Activated naive CD8-positive, alpha-beta T cell treated with anti-CD3 and anti-CD28 coated beads, Interleukin-2, amount 10 ng/mL, durations not matched to agents 7 days and 5 days (primary cell): ENCODE measurements at places on chromosomes 1 and 21. TPM values are rescaled to one million over a fixed set of nuclear protein-coding genes. Genes with fewer than 3 reads are reported as not detected.

SPTA1 gene
- not detected for total RNA-seq

TMPRSS3 gene
- 10.7 TPM for total RNA-seq

GREM2 gene
- not detected for total RNA-seq

- H3K36me3 ChIP-seq: peaks cover 2% of the 10 kb centered on the region
- DNase-seq: no peak
- H3K4me1 ChIP-seq: peaks cover 7% of the 10 kb centered on the region
- no peaks in the 10 kb centered on the region for H3K27me3 ChIP-seq
- no peak overlapping the region for H3K27ac ChIP-seq
- H3K4me3 ChIP-seq: no peak overlapping the region
Observed at GRCh38 chr1:59549066-59549837, 252.4 kb downstream of the FGGY start.

DNA sequence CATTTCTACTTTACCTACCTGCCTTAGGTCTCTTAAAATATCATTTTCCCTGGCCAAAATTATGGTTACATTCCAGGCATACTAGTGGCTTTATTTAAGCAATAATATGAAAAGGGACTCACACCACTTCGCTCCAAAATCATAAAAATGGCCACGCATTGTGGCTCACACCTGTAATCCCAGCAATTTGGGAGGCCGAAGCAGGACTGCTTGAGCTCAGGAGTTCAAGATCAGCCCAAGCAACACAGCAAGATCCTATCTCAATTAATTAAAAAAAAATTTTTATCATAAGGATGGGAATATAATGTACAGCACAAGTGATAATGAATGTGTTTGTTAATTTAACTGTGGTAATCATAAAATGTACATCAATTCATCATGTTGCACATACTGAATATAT, 65.4 kb downstream of the ARID4B start:
- H3K4me1 ChIP-seq: peaks cover 21% of the 10 kb centered on the region
- H3K36me3 ChIP-seq: peaks cover 5% of the 10 kb centered on the region
- H3K27ac ChIP-seq: no peak overlapping the region
- no peaks in the 10 kb centered on the region for H3K27me3 ChIP-seq

DNA sequence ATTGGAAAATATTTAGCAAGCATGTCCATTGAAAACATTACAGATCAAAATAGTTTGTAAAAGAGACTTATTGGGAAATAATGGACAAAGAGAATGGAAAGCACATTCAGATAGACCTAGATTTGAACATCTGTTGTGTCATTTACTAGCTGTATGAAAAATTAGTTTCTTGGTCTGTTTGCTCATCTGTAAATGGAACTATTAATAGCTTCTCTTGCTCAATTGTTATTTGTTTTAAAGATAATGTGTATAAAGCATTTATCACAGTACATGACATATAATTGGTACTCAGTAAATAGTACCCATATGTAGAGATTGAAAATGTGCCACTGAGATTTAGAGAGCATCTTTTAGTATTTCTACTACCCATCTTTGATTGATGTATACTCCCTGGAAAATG, 25.9 kb downstream of the RPAP2 start:
- no peaks in the 10 kb centered on the region for H3K27me3 ChIP-seq
- H3K27ac ChIP-seq: peak overlapping the region; percentile 92
- no peak for DNase-seq
- peaks cover 30% of the 10 kb centered on the region for H3K4me1 ChIP-seq
- peak overlapping the region; percentile 82 for H3K4me3 ChIP-seq

DNA sequence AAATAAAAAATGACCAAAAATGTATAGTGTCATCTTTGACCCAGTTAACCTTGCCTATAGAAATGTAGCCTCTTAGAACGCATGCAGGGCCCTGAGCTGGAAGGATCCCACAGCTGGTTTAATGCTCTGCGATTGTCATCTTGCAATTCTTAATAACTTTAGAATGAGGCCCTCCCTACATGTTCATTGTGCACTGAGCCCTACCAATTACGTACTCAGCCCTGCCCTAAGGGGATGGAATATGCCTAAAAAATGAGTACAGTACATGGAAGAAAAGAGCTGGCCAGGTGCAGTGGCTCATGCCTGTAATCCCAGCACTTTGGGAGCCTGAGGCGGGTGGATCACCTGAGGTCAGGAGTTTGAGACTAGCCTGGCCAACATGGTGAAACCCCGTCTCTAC, 57.8 kb upstream of the BCAR3 start:
- no peak overlapping the region for H3K4me3 ChIP-seq
- H3K27ac ChIP-seq: no peak overlapping the region
- H3K36me3 ChIP-seq: no peaks in the 10 kb centered on the region
- no peak for DNase-seq
- H3K27me3 ChIP-seq: peaks cover 4% of the 10 kb centered on the region

- no peak overlapping the region for H3K27ac ChIP-seq
- peaks cover 26% of the 10 kb centered on the region for H3K27me3 ChIP-seq
Observed at GRCh38 chr1:208332774-208333126, 88.6 kb upstream of the PLXNA2 start.

DNA sequence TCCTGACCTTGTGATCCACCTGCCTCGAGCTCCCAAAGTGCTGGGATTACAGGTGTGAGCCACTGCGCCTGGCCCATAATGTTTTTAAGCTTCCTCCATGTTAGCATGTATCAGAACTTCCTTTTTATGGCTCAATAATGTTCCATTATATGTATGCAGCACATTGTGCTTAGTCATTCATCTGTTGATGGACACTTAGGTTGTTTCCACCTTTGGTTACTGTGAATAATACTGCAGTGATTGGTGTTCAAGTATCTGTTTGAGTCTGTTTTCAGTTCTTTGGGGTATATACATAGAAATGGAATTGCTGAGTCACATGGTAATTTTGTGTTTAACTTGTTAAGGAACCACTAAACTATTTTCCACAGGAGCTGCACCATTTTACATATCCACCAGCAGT, 17.7 kb downstream of the CMPK1 start:
- peaks cover 15% of the 10 kb centered on the region for H3K36me3 ChIP-seq

DNA sequence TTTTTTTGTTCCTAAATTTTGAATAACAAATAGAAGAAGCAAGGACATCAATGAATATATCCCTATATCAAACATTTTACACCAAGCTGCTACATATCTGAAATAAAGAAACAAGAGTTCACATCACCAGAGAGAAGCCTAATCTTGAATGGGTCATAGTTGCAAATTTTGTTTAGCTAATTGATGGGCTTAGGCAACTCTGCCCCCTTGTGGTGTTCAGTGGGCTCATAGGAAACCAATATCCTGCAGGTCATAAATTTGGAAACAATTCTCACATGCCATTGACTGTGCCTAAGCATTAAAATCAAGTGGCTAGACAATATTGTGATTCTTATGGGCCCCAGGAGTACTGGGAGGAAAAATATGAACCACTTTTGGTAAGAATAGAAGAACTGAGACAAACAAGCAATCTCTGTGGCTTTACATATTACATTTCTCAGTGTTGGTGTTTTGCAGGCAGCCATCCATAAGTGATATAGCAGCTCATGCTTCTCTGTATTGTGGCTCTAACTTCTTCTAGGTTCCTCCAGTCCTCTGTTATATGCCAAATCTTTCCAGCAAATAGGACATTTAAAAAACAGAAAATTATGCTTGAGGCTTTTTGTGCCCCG, 1262.8 kb upstream of the PRMT6 start:
- no peak for DNase-seq
- no peaks in the 10 kb centered on the region for H3K36me3 ChIP-seq
- no peaks in the 10 kb centered on the region for H3K4me1 ChIP-seq
- no peaks in the 10 kb centered on the region for H3K27me3 ChIP-seq
- H3K4me3 ChIP-seq: no peak overlapping the region

DNA sequence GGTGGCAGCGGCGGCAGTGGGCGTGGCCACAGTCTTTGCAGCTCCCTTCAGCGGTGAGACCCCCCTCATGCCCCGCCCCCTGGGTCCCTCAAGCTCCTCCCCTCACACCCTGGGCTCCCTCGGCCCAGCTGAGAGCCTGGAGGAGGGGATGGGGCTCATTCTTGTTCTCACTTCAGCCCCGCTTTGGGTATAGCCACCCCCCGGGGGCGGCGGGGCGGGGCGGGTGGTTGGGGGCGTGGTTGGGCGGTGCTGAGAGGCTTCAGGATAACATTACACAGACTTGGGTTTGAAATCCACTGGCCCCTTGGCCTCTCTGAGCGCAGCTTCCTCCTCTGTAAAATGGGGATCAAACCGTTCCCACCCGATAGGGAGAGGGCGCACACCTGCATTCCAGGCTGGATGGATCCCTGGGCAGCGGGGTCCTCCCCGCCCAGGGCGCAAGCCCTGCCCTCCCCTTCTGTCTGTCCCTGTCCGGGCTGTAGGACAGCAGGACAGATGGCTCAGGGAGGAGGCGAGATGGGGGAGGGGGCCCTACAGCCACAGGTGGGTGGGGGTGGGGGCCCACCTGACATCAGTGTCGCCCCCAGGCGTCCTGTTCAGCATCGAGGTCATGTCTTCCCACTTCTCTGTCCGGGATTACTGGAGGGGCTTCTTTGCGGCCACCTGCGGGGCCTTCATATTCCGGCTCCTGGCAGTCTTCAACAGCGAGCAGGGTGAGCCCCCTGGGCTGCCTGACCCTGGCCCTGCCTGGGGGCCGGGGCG, 5.1 kb downstream of the CLCNKA start:
- DNase-seq: no peak
- no peaks in the 10 kb centered on the region for H3K4me1 ChIP-seq

DNA sequence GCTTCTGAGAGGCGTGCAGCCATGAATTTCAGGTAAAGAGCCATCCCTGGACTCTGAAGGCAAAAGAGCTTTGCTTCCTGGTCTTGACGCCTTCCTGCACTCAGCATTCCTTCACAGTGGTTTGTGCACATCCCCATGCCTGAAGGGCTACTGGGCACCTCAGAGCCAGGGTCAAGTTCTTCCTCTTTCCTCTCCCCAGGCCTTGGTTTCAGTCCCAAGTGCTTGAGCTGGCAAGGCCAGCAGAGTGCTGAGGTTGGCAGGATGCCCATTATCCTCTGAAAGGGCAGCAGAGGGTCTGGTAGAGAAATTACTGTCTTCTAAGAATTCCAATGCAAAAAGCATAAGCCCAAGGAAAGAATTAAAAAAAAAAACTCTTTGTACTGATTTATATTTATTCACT, 1064.9 kb downstream of the TTLL7 start:
- no peak overlapping the region for H3K4me3 ChIP-seq
- DNase-seq: no peak
- no peaks in the 10 kb centered on the region for H3K4me1 ChIP-seq
- H3K27ac ChIP-seq: no peak overlapping the region
- no peaks in the 10 kb centered on the region for H3K36me3 ChIP-seq
